ENCODE measurements at places on chromosomes 7 and 10. TPM values are rescaled to one million over a fixed set of nuclear protein-coding genes. Genes with fewer than 3 reads are reported as not detected.

The SORCS3 gene
- not detected for total RNA-seq

The SH2D4B gene
- total RNA-seq: not detected

The HMX3 gene
- total RNA-seq: 10.8 TPM

The COBL gene
- not detected for total RNA-seq

The ZPBP gene
- not detected for total RNA-seq

The PBLD gene
- 3.3 TPM for total RNA-seq

The RPEL1 gene
- not detected for total RNA-seq

The GIMAP4 gene
- not detected for total RNA-seq

The CBX3 gene
- 231 TPM for total RNA-seq

The SCART1 gene
- total RNA-seq: 0.18 TPM

The PDE1C gene
- not detected for total RNA-seq

The SFTPD gene
- not detected for total RNA-seq

The CYP2C8 gene
- total RNA-seq: not detected
